ENCODE measurements at places on chromosomes 7 and 10.

GRCh38 chr10:59362959-59363381 lies 621 bp upstream of the FAM13C start:
- peak; percentile 59 for DNase-seq

- no peak for DNase-seq
Measured at GRCh38 chr10:101123085-101123814, 7.8 kb upstream of the TLX1 start.

DNA sequence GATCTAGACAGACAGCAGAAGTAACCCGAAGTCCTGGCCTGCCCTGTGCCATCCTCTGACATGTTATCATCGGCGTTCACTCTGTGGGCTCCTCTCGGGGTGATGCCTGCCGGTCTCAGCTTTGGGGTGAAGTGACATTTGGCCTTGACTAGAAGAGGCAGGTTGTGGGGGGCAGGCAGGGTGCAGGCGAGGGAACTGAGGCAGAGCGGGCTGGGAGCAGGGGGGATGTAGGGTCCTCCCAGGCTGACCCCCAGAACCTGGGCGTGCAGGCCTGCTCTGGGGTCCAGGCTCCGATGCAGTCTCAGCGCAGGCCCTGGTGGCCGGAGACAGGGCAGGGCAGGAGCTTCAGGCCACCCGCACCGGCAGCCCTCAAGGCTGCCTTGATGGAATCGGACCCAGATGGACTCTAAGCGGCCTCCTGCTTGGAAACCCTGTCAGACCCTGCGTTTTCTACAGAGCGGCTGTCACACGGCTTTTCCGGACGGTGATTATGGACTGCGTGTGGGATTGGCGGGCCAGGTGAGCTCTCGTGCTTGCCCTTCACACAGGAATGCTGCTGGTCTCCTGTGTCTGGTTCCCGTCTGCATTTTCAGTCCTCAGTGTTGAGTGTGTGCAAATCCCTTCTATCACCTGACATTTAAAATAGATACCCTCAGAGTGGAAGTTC lies 842 bp upstream of the JAKMIP3 start:
- no peak for DNase-seq

DNA sequence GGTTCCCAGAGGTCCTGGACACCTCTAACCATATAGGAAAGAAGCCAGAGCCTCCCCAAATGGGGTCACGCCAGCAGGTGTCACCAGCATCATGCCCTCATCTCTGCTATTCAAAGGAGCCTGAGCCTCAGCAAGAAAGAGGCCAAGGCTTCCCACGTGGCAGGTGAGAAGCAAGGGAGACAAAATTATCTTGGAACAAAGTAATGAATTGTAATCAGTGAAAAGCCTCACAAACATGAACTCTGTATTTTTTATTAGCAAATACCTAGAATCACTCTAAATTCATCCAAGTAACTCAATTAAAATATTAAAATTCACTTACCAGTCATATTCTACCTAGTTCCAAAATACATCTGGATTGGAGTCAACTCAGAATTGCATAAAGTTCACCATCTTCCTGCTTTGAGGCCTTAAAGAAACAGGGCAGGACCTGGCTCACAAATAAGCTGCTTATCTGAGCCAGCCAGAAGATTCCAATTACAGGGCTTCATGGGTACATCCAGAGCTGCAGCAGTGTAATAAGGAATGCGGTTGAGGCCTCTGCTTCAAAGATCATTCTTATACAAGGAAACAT lies 68.7 kb downstream of the SGMS1 start:
- DNase-seq: no peak

- DNase-seq: no peak
Measured at GRCh38 chr7:102190776-102191350, 95.8 kb upstream of the SH2B2 start.

DNA sequence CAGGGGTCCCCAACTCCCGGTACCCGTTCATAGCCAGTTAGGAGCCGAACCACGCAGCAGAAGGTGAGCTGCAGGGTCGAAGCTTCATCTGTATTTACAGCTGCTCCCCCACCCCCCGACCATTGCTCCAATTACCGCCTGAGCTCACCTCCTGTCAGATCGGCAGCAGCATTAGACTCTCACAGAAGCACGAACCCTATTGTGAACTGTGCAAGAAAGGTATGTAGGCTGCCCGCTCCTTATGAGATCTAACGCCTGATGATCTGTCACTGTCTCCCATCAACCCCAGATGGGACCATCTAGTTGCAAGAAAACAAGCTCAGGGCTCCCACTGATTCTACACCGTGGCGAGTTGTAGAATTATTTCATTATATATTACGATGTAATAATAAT lies 14.6 kb upstream of the AZGP1 start:
- no peak for DNase-seq

GRCh38 chr7:104126411-104126841 lies 81.4 kb downstream of the ORC5 start:
- DNase-seq: no peak

All from M059J (cell line).